Fibroblast of skin of back (primary cell): ENCODE measurements at places on chromosomes 6 and 20.
A peak's percentile ranks its signal among the peaks of the same experiment; 100 is the strongest.

GRCh38 chr6:170063851-170064602 is 226.9 kb downstream of the DLL1 start:
- no peak for DNase-seq

DNA sequence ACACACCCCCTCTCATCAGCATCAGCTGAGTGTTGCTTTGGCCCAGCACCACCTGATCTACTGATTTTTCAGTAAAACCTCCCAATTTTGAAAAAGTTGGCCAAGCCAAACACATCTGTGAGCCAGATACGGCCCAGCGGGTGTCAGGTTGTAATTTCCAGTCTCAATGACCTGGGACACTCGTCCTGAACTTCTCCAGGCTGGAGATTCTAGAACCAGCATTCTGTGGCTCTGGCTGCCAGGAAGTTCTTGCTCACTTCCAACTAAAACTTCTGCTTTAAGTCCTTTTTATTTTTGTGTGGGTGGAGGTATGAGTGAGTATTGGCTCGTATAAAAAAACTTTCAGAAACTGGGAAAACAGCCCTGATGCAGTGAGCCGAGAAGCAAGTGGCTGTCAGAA is 5.1 kb downstream of the KIAA1755 start:
- no peak for DNase-seq

GRCh38 chr6:53290537-53291510 is 57.9 kb downstream of the ELOVL5 start:
- no peak for DNase-seq

DNA sequence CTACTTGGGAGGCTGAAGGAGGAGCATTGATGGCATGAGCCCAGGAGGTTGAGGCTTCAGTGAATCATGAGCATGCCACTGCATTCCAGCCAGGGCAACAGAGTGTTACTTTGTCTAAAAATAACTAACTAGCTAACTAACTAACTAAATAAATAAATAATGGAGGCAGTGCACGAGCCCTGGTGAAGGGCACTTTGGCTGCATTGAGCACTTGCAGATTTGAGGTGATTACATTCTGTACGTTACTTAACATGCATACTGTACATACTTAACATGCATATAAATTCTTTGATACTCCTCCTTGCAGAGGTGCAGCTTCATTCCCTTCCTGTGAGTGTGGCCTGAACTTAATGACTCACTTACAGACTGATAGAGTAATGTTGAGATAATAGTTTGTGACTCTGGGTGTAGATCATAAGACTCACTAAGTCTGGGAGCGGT is 10.7 kb downstream of the HLA-A start:
- DNase-seq, result peak; percentile 34

- DNase-seq, result peak; percentile 40
Observed at GRCh38 chr20:33387177-33387576, 14.1 kb downstream of the CDK5RAP1 start.

DNA sequence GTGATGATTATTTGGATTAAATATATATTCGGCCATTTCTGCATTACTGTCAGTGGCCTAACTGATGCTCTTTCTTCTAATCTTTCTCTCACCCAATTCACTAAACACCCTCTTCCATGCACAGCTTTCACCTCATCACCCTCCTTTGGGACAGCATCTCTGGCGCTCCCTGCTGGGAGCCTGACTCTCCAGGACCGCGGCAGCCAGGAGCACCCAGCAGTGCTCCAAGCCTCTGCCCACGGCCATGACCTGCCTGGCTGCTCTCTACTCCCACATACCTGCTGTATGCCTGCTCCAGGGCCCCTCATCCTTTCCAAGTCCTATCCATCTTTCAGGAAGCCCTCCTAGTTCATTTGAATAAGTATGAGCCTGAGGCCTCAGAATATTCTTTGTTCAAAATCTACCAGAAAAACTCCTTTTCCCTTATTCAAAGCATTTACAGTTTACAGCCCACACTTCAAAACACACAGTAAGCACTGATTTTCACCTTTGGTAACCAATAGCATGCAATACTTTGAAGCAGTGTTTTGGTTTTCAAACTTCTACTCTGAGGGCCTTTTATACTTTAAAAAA is 15.2 kb downstream of the CTCFL start:
- DNase-seq, result peak; percentile 14

DNA sequence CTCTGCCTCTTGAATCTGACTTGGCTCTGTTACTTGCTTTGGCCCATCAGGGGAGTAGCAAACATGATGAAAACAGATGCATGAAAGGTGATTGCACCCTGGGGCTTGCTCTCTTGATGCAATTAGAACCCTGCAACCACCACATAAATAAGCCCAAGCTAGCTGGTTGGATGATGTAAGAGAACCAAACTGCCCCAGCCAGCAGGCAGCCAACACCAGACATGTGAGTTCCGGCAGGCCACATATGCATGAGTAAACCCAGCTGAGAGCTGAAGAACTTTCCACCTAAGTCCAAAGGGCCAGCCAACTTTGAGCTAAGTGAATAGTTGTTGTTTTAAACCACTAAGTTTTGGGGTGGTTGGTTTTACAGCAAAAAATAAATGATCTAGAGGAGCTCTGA is 268.4 kb downstream of the FARS2 start:
- no peak for DNase-seq

DNA sequence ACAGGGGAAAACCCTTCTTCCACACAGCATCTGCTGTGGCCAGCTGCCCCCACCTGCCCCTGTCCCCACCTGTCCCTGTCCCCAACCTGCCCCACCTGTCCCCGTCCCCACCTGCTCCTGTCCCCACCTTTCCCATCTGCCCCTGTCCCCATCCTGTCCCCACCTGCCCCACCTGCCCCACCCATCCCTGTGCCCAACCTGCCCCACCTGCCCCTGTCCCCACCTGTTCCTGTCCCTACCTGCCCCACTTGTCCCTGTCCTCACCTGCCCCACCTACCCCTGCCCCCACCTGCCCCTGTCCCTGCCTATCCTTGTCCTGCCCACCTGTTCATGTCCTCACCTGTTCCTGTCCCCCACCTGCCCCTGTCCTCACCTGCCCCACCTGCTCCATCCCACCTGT is 6.4 kb upstream of the MYT1 start:
- no peak for DNase-seq

DNA sequence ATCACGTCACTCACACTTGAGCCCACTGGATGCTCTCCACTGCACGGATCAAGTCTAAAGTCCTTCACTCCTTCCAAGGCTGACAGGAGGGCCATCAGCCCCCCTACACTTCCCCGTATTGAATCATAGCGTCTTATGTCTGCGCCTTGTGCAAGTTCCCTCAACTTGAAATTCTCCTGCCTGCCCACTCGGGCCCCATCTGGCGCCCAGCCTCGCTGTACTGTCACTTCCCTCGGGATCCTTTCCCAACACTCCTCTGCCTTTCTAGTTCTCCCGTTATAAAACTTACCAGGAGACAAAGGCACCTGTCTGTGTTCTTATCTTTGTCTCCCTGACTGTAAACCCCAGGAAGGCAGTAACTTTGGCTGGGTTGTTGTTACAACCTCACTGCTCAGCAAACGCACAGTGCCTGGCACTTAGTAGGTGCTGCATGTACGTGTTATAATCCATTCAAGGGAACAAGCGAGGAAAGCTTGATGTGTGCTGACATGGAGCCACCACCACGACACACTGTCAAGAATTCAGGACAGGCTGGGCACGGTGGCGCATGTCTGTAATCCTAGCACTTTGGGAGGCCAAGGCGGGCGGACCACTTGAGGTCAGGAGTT is 33.8 kb upstream of the ZFAND3 start:
- DNase-seq, result no peak

GRCh38 chr6:36701401-36701991 is 3.9 kb downstream of the RAB44 start:
- DNase-seq, result peak; percentile 41

DNA sequence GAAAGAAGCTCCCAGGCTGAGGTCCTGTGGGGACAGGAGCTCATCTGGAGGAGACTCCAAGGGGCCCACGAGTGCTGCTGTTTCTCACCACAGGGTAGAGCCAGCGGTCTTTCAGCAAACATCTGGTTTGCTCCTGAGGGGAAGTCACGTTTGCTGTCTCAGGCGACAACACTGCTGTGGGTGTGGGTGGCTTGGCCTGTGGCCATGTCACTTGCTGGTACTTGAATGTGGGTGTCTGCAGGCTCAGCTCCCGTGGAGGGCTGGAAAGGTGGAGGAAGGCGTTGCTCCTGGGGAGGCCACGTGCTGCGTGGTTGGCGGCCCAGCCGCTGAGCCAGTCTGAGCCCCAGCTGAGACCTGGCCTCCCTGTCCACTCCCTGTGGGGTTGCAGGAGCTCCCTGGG is 52.8 kb upstream of the MPC1 start:
- DNase-seq, result no peak

DNA sequence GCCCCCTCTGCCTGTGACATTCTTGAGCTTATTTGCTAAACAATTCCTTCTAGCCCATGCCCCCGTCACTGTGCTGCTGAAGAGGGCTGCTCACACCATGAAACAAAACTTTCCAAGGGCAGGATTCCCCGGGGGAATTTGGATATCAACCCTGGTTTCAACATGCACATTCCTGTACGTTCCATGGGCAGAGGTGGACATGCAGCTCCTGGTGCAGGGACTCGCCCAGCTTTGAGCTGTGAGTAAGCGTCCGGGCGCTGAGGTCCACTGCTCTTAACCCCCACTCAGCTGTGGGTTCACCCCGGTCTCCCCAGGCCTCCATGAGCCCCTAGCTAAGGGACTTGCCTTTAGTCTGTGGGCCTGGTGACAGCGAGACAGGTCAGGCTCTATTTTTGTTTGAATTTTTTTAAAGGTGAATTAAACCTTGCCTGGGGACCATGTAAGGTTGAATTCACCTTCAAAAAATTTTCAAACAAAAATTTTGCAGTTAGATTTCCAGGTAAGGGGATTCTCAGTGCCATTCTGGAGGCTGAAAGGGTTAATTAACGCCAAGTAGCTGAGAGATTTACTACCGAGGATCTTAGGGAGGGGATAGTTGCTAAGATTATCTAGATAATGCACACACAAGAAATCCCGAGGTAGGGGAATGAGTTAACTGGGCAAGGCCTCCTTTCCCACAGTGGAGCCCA is 70.3 kb upstream of the SLC22A23 start:
- DNase-seq, result peak; percentile 66

- no peak for DNase-seq
Observed at GRCh38 chr20:63247671-63248228, 6.5 kb downstream of the NKAIN4 start.

DNA sequence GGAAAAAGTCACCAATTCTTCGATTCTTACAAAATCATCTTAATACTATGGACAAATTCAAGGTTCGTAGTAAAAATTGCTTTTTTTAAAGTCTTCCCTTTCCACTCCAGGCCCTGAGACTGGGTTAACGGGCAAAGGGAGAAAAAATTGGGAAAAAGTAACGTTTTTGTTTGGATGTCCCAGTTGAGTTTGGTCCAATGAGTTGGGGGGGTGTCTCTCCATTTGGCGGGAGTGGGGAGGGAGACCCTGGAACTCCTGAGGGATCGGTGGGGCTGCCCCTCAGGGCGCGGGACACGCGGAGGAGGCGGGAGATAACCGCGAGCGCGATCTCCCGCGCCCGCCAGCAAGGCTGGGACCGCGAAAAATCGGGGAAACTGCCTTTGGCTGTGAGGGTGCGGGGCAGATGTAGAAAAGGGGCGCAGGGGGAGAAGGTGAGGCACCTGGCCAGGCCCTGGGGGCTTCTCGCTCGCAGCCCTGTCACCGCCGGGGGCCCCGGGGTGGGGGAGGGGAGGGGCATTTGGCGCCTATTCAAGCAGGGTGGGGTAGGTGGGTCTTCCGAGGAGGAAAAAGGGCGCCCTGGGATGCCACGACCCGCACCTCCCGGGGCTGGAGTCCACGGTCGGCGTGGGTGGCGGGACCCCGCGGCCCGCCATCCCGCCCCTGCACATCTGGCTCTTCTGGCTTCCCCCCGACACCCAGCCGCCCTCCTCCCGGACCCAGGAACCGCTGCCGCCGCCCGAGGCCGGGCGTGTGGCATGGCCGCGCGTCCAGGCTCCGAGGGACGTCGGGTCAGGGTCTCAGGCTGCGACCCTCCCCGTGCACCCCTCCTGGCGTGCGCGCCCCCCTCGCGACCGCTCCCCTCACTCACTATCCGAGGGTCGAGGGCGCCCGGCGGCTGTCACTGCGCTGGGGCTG is 595 bp downstream of the FBXO5 start:
- no peak for DNase-seq

- no peak for DNase-seq
Observed at GRCh38 chr6:170248111-170248805, 42.6 kb downstream of the DLL1 start.
